Stimulated activated CD8-positive, alpha-beta memory T cell treated with anti-CD3 and anti-CD28 coated beads, Interleukin-4, amount 100 ng/mL, for 48 hours (primary cell): ENCODE measurements at places on chromosomes 13 and 19.
A peak's percentile ranks its signal among the peaks of the same experiment; 100 is the strongest.

GRCh38 chr13:100657881-100658315 is 16.7 kb downstream of the TMTC4 start:
- DNase-seq, result no peak

- DNase-seq, result no peak
Observed at GRCh38 chr19:2359992-2360685, at the start of gene TMPRSS9. Gene TMPRSS9 (plus strand): TSS chr19:2360265. CDS start chr19:2389786, 29,521 bp downstream.

- no peak for DNase-seq
Observed at GRCh38 chr19:45336696-45337251, 3.8 kb upstream of the KLC3 start.

DNA sequence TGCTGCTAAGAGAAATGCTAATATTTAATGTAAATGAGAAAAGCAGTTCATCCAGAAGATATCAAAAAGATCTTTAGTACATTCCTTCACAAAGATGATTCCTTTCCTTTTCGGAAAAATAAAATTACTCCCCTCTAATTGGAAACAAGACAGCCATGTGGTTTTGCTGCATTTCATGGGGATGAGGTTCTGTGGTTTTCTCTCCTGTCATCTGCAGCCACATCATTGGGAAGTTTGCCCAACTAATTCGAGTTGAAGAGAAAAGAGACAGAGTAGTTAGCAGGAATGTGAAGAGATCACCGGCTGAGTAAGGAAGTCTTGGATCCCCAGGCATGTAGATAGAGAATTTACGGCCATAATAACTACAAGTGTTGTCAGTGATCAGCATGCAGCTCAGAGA is 122.1 kb downstream of the CYSLTR2 start:
- no peak for DNase-seq

DNA sequence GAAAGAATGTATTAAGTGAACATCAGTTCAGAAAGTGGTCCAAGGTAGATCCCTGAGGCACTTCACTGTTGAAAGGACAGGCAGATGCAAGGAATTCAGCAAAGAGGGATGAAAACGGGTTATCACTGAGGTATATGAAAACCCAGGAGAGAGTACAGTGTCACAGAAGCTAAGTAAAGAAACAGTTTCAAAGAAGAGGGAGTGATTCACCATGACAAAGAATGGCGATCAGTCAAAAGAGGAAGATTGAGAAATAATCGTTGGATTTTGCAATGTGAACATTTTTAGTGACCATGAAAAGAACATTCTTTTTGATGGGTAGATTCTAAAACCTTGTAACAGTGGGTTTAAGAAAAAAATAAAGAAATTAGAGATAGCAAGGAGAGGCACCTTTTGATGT is 99.3 kb downstream of the EPSTI1 start:
- no peak for DNase-seq

- DNase-seq, result no peak
Observed at GRCh38 chr13:47673009-47673850, 327.8 kb downstream of the SUCLA2 start.

DNA sequence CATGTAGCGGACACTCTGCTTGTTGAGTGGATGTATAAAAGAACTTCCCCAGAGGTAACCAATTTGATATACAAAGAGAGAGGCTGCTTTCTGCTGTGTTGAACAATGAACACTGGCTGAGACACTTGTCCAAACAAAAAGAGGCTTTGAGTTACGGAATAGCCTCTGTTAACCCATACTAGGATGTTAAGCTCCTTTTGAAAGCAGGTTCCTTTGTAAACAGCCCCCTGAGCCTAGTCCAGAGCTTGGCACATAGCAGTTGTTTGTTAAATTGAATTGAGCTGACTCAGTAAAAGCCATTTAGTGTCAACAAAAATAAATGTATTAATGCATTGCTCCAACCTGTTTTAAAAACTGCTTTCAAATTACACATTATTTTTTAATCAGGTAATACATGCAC is 200.1 kb downstream of the MZT1 start:
- DNase-seq, result no peak

- no peak for DNase-seq
Observed at GRCh38 chr19:16623066-16623465, 4.9 kb downstream of the MED26 start.

- peak; percentile 96 for DNase-seq
Observed at GRCh38 chr19:40750874-40751537, at the start of gene SNRPA. Gene SNRPA (plus strand): TSS chr19:40751203. CDS start chr19:40751409, 206 bp downstream.

- DNase-seq, result no peak
Observed at GRCh38 chr19:52734331-52734892, 432 bp downstream of the ZNF611 start.

DNA sequence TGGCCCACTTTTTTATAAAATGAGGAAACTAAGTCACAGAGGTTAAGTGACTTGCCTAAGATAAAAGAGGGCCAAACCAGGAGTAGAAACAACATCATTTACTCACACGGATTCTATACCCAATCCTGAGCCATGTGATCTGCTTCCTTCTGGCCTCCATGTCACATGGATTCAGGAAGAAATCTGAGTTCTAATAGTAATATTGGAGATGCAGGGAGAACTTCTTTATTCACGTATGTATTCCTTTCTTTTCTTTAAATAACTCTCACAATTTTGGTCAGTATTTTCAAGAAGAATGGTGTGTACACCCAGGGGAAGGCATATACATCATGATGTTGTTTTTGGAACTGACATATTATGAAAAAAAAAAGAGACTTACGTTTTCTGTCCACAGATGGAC is 1.8 kb downstream of the POSTN start:
- DNase-seq, result no peak

DNA sequence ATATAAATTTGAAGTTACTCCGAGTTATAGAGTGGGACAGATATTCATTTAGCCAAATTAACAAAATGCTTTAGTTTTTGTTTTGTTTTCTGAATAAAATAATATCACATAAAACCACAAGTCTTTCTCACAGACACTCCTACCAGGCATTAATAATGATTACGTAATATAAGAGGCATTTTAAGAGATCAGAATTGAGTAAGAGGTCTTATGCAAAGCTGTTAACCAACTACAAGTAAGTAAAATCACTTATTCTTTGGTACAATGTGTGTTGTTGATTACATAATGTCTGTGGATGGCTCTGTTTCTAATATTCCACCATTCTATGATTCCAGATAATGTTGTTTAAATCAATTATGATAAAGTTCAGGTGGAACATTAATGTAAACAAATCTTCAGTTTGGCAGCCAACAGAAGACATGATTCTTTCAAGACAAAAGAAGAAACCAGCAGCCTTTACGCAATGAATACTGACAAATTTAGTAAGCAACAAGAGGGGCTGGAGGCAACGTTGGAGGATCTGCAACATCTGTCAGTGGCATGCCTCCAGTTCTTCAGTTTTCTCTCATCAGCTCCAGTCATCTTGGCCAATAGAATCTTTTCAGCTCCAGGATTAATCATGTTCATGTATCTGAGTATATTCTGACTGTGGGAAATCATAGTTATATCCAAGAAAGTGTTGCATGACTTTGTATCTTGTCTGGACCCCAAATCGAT is 403.8 kb downstream of the SLITRK5 start:
- DNase-seq, result no peak

GRCh38 chr19:28864024-28864503 is 348.9 kb downstream of the UQCRFS1 start:
- DNase-seq, result no peak

GRCh38 chr13:70923863-70924752 is 815.9 kb upstream of the KLHL1 start:
- DNase-seq, result no peak

- peak; percentile 28 for DNase-seq
Observed at GRCh38 chr13:97574926-97575325, 141.0 kb downstream of the RAP2A start.

- DNase-seq, result no peak
Observed at GRCh38 chr13:87537951-87538350, 133.2 kb upstream of the SLITRK5 start.

GRCh38 chr13:27973291-27973690 is 4.2 kb upstream of the CDX2 start:
- DNase-seq, result no peak

DNA sequence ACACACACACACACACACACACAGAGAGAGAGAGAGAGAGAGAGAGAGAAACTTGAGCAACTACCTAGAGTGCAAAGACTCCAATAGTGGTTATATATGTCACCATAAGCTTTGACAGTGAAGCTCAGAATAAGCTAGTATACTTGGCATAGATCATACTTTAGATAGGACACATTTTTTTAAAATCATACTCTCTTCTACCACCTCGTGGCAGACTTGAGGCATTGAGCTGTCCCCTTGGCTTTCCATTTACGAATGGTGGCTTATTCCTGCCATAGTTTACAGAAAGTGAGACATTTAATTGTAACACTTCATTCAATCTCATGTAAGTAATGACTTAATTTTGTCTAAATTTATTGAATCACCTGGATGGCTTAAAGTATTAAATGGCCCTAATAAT is 108.2 kb downstream of the EDNRB start:
- DNase-seq, result no peak

GRCh38 chr19:39372047-39372802 is 18.7 kb downstream of the PAF1 start:
- no peak for DNase-seq

- no peak for DNase-seq
Observed at GRCh38 chr13:96052656-96053002, 572 bp downstream of the UGGT2 start.

DNA sequence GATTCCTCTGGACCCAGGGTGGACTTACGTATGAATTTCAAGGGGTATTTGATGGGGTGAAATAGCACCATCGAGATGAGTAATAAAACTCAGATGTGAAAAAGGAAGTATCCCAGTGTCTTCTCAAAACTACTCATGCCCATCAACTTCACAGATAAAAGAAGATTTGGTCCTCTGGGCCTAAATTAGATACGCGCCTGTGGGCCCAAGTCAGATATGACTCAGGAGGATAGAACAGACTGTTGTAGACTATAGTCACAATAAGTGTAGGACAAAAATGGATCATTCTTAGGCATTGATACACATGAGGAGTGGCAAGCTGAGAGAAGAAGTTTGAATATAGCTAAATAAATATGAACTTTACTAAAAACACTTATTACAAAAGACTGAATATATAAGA is 2438.8 kb downstream of the PCDH9 start:
- DNase-seq, result no peak
